T-helper 9 cell (primary cell): ENCODE measurements at places on chromosomes 6 and 20.

GRCh38 chr6:32131439-32131948, 1.4 kb upstream of the FKBPL start:
- DNase-seq = no peak

DNA sequence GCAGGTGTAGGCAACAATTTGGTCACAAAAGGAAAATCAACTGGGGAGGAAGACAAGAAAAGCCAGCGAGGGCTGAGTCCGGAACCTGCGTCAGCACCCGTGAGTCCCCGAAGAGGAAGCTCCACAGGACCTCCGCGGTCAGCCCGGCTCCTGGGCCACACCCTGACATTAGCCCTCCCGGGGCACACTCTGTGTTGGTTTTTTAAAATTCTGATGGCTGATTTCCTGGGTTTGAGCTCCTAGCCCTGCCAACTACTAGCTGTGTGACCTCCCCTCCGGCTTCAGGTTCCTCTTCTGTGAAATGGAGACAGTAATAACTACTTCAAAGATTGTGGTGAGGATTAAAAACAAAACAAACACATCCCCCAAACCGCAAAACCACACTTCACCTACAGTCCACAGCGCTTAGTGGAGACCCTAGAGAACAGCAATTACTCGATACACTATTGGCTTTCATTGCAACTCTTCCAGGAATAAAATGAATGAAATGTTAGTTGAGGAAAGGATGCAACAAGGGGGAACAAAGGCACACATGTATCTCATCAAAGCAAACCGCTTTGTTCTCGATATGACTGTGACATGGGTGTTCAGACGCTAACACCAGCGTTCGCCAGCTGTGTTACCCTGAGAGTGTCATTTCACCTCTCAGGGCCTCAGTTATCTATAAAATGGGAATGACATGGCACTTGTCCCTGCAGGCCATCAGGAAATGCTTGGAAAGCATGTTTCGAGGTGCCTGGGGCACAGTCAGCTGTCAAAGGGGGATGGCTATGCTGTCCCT, 985 bp downstream of the ZBP1 start:
- DNase-seq = peak; percentile 49

DNA sequence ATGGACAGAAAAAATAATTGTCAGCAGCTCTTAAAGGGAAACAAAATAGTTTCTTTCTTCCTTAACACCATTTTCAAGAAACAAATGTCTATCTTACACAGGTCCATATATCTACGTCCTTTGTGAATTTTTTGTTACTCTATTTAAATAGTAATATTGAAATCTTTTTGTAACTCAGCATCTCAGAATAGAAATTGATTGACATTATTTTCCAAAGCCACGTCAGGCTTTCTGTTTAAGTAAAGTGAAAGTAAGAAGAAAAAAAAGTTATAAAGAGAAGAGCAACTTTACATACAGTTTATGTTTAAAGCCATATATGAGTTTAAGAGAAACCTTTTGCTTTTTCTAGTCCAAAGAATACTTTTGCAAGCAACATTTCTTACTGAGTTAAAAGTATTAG, 402.9 kb upstream of the SOX4 start:
- DNase-seq = no peak

GRCh38 chr6:163146036-163146435, 268.5 kb upstream of the QKI start:
- DNase-seq = no peak

DNA sequence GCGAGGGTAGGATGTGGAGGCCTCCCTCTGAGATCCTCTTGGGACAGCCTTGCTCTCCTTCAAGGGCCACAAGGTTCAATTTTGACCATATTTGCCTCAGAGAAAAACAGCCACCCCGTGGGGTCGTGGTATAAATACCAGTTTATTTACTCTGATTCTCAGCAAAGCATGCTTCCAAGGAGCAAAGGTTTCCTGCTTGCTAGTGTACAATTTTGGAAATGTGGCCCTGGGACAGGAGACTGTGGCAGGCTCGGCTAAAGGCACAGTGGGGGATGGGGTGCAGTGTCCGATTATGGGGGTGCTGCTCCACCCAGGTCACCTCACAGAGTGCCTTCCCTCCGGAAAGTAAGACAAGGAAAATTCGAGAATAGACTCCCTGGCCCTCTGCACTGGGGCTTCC, 31.1 kb downstream of the RBM38 start:
- no peak for DNase-seq
